Glutamatergic neuron (in vitro differentiated cells): ENCODE measurements at places on chromosomes 5 and 9.

DNA sequence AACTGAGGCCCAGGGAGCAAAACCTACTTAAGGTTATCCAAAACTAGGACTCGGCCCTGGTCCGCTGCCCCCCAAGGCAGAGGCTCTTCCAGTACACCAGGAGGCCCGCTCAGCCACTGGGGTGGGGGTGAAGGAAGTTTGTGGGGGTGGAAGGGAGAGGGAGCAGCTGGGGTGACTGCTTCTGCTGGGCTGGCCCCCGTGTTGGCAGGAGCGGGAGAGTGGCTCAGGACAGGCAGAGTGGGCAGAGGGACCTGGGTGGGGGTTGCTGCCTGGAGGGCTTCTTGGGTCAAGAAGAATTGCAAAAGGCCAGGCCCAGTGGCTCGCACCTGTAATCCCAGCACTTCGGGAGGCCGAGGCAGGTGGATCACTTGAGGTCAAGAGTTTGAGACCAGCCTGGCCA is 8.2 kb upstream of the TRIM14 start:
- H3K4me3 ChIP-seq = no peak overlapping the region
- DNase-seq = no peak

DNA sequence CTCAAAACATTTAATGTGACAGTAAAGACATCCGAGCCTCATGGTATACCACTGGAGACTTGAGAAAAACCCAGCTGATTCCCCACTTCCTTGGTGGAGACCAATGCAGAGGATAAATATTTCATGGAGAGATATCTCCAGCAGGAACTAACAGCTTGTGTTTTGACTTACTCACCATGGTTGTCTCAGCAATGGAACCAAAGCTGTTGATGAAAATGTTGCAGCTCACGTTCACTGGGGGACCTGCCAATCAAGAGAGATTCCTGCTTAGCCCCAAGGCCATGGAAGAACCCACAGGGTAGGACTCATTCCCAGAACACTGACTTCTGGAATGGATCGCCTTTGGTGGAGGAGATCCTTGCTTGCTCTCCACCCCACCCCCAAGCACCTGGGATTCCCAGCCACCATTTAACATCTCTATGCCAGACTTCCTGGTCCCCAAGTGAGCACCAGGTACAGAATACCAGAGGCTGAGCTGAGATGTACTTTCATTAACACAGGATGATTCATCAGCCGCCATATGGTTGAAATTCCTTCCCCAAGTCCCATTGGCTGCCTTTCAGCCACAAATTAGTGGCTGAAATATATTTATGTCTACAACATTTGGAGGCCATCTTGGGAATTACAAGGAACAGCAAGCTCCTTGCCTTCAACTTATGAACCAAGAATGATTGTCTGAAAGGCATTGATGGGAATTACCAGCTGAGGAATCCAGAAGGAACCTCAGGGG is 37.9 kb downstream of the GLRA1 start:
- no peak overlapping the region for H3K4me3 ChIP-seq
- no peak for DNase-seq
- no peaks in the 10 kb centered on the region for H3K27me3 ChIP-seq
- no peak overlapping the region for H3K27ac ChIP-seq
- peaks cover 4% of the 10 kb centered on the region for H3K4me1 ChIP-seq
- no peaks in the 10 kb centered on the region for H3K36me3 ChIP-seq

DNA sequence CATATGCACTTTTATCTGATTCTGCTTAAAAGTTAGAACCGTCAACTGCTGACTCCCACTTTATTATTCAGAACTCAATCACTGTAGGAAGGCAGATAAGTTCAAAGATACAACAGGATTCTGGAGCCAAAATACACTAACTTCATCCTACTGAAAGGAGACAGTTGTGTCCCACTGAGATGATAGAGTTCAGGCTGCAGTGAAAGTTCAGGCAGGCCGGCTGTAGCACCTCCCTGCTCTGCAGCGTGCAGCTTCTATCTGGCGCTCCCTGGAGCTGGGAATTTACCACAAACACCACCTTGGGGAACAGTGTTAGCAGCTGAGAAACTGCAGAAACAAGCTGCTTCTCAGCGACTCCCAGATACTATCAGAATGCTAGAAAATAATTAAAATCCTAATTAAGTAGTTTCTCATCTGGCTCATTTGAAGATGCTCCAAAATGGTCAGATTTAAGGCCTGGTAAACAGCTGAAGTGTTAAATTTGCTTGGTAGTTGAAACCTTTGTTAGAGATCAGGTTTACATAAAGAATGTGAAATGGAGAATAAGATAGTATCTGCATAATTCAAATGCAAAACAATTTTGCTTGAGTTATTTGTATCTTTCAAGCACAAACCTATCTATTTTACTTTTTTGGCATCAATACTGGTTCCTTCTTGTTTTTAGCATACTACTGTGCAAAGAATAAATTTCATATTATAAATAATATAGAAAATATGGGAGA is 52.3 kb upstream of the CNTLN start:
- peaks cover 2% of the 10 kb centered on the region for H3K27me3 ChIP-seq
- no peaks in the 10 kb centered on the region for H3K4me1 ChIP-seq
- H3K4me3 ChIP-seq = no peak overlapping the region
- H3K27ac ChIP-seq = no peak overlapping the region

- no peak overlapping the region for H3K27ac ChIP-seq
- H3K4me1 ChIP-seq = peaks cover 12% of the 10 kb centered on the region
- H3K4me3 ChIP-seq = no peak overlapping the region
- H3K27me3 ChIP-seq = peaks cover 2% of the 10 kb centered on the region
- no peak for DNase-seq
Observed at GRCh38 chr9:38350529-38350928, 42.0 kb upstream of the ALDH1B1 start.

DNA sequence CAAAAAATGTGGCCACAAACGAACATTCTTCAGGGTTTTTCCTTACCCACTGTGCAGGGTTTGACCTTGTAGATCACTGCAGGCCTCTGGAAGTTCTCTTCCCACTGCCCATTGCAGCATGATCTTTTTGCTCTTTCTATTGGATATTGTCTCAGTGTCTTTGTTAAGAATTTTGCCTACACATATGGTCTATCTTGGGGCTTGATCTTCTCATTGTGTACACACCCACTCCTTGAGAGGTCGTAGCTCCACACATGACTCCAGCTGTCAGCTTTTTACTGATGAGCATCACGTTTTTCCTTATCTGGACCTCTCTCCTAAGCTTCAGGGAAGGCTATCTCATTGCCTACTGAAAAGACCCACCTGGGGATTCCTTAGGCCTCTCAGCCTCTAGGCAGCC is 3.0 kb upstream of the GLRX start:
- H3K36me3 ChIP-seq = no peaks in the 10 kb centered on the region
- H3K27ac ChIP-seq = peak overlapping the region; percentile 55
- H3K27me3 ChIP-seq = peaks cover 15% of the 10 kb centered on the region
- no peak for DNase-seq

- H3K4me1 ChIP-seq = peaks cover 8% of the 10 kb centered on the region
- H3K27ac ChIP-seq = peak overlapping the region; percentile 17
- peaks cover 11% of the 10 kb centered on the region for H3K36me3 ChIP-seq
- peaks cover 5% of the 10 kb centered on the region for H3K27me3 ChIP-seq
- no peak for DNase-seq
Observed at GRCh38 chr9:128164307-128164885, 4.3 kb downstream of the BBLN start.

- H3K27ac ChIP-seq = no peak overlapping the region
- DNase-seq = no peak
- H3K27me3 ChIP-seq = peaks cover 4% of the 10 kb centered on the region
- no peaks in the 10 kb centered on the region for H3K36me3 ChIP-seq
- no peak overlapping the region for H3K4me3 ChIP-seq
- H3K4me1 ChIP-seq = peaks cover 11% of the 10 kb centered on the region
Observed at GRCh38 chr5:146089287-146089686, 16.1 kb downstream of the PLAC8L1 start.

GRCh38 chr5:8826508-8826907 is 719.4 kb downstream of the SEMA5A start:
- H3K27ac ChIP-seq = no peak overlapping the region
- no peaks in the 10 kb centered on the region for H3K36me3 ChIP-seq
- DNase-seq = no peak
- H3K4me1 ChIP-seq = no peaks in the 10 kb centered on the region
- H3K27me3 ChIP-seq = peaks cover 3% of the 10 kb centered on the region

DNA sequence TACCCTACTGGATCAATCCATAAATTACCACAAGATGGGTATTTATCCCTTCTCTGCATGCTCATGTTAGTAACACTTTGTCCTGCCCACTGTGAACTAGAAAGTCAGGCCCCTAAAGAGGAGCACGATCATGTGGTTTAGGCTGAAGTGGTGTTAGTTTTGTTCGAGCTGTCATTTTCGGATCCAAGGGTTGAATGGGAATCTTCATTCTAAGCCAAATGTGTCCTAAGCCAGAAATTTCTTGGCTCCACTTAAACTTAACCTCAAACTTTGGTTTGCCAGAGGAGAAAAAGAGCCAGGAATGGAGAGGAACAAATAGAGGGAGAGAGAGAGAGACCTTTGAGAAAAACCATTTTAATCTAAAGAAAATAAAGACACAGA is 837.7 kb upstream of the ZNF608 start:
- DNase-seq = no peak
- H3K27me3 ChIP-seq = no peaks in the 10 kb centered on the region
- H3K27ac ChIP-seq = no peak overlapping the region
- no peaks in the 10 kb centered on the region for H3K36me3 ChIP-seq
- H3K4me3 ChIP-seq = no peak overlapping the region
- no peaks in the 10 kb centered on the region for H3K4me1 ChIP-seq

DNA sequence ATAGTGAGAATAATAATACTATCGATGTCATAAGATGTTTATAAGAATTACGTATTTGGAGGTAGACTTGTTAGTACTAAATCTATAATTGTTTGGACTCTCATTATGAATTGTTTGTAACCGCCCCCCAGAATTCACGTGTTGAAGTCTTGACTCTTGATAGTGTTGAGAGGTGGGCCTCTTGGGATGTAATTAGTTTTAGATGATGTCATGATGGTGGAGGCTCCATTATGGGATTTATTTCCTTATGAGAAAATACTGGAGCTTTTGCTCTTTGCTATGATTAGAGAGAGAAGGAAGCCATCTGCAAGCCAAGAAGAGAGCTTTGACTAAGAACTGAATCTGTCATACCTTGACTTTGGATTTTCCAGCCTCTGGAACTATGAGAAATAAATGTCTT is 142.2 kb downstream of the PRDM9 start:
- no peak overlapping the region for H3K27ac ChIP-seq
- H3K27me3 ChIP-seq = no peaks in the 10 kb centered on the region
- no peaks in the 10 kb centered on the region for H3K36me3 ChIP-seq
- H3K4me1 ChIP-seq = no peaks in the 10 kb centered on the region
- H3K4me3 ChIP-seq = no peak overlapping the region

DNA sequence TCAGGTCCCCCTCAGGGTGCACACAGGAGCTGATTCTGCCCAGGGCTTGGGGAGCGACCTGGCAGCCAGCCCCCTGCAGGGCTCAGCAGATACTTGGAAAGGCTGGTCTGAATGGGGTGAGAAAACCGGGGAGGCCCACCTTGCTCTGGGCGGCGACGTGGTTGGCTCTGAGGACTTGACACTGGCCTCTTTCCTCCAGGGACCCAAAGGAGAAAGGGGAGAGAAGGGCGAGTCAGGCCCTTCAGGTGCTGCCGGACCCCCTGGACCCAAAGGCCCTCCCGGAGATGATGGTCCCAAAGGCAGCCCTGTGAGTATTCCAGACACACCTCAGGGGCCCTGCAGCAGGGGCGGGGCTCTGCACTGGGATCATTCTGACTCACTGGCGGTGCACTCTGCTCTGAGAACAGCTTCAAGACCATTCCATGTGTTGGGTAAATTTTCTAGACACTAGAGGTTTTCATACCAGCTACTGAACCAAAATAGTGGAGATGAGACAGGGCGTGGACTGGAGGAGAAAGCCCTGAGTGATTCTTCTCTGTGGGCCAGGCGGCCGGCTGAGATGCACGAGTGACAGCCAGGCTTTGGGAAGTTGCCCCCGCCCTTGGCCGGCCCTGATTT is 65.9 kb upstream of the FCN2 start:
- DNase-seq = no peak
- peaks cover 4% of the 10 kb centered on the region for H3K4me1 ChIP-seq
- peaks cover 5% of the 10 kb centered on the region for H3K27me3 ChIP-seq
- no peak overlapping the region for H3K27ac ChIP-seq
- no peaks in the 10 kb centered on the region for H3K36me3 ChIP-seq
- no peak overlapping the region for H3K4me3 ChIP-seq

GRCh38 chr5:109739741-109740728 is 50.3 kb downstream of the MAN2A1 start:
- H3K36me3 ChIP-seq = no peaks in the 10 kb centered on the region
- peak overlapping the region; percentile 95 for H3K27ac ChIP-seq
- peaks cover 37% of the 10 kb centered on the region for H3K4me1 ChIP-seq
- peak overlapping the region; percentile 75 for H3K4me3 ChIP-seq

DNA sequence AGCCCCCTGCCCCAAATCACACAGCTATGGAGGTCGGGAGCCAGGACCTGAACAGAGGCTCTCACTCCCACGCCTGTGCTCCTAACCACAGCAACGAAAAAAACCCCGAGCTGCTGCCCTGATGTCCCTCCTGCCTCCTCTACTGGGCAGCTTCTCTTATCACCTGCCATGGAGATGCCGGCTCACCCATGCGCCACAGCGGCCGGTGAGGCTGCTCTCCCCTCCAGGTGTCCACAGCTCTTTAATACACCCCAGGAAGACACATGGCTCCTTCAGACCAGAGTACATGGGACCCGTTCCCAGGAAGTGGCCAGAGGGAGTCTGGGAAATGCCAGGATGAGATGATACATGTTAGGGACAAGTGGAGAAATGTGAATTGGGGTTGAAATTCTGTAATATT is 110.9 kb downstream of the COL23A1 start:
- DNase-seq = no peak
- no peaks in the 10 kb centered on the region for H3K36me3 ChIP-seq
- H3K4me3 ChIP-seq = no peak overlapping the region
